CD4-positive, alpha-beta T cell treated with Interleukin-15 for 4 hours (primary cell): ENCODE measurements at places on chromosomes 16 and 17.

DNA sequence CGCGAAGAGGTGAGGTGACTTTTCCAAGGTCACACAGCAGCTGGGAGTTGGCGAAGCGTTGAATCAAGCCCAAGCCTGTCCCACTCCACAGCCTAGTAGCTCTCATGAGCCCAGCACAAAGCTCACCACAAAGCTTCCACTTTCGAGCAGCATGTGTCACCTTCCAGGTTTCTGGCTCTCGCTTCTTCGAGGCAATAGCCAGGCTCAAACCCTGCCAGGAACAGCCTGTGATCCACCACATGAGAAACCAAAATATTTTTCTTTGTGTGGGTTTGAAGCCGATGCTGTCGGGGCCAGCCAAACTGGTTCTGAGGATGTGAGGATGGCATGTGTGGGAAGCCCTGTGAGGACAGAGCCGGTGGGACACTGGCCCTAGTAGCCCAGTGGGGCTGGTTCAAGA is 68.1 kb downstream of the COG7 start:
- DNase-seq = no peak

- DNase-seq = no peak
Observed at GRCh38 chr16:55033225-55034156, 102.8 kb downstream of the IRX5 start.

GRCh38 chr17:64457156-64457555 is 8.2 kb downstream of the MILR1 start:
- DNase-seq = no peak

DNA sequence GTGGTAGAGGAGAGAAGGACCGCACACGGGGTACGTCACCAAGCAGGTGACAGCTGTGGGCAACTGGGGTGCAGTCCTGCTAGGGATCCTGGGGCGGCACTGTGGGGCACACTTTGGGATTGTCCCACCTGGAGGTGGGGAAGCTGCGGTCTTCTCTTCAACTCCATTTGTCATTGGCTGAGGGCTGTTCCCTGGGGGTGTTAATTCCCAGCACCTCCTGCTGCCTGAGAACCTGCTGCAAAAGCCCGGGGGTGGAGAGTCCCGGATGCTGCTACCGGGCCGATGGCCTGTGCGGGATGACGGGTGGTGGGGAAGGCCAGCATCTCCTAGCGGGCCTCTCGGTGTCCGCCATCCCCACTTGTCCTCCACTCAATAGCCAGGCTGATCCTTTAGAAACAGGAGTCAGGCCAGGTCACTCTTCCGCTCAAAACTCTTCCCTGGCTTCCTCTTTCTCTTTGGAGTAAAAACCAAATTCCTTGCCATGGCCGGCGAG is 100.2 kb downstream of the CYLD start:
- no peak for DNase-seq

DNA sequence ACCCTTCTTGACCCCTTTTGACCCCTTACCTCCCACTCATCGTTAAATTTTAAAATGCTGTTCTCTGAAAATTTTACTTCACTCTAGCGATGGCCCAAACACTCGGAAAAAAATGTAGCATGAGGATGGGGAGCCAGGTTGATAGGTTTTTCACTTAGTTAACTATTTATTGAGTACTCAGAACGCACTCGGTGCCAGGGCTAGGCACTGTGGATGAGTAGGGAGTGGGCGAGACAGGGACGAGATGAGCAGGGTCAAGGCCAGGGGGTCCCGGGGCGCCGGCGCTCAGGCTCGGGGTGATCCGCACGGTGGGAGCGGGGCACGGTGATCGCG is 392 bp downstream of the ZSCAN32 start:
- no peak for DNase-seq

DNA sequence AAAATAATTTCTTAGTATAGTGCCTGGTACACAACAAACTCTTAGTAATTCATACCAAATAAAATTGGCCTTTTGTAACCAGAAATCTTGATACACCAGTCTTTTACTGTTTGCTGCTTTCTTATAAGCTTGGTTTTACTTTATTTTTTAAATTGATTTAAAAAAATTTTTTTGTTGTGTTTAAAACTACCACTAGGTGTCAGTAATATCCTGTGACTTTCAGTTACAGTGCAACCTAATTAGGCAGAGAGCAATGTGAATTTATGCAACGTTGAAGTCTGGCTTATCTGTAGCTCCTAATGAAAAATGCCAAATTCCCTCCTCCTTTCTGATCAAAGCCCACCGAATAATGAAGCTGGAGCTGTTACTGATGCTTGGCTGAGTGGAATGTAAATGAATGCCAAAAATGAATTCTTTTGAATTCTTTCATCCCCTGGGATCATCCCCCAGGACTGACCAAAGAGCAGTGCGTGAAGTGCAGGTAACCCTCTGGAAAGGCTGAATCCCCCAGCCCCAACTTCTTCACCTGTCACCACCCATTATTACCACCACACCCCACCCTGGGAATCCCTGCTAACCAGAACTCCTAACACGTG is 3.8 kb downstream of the ERCC4 start:
- DNase-seq = peak; percentile 51

DNA sequence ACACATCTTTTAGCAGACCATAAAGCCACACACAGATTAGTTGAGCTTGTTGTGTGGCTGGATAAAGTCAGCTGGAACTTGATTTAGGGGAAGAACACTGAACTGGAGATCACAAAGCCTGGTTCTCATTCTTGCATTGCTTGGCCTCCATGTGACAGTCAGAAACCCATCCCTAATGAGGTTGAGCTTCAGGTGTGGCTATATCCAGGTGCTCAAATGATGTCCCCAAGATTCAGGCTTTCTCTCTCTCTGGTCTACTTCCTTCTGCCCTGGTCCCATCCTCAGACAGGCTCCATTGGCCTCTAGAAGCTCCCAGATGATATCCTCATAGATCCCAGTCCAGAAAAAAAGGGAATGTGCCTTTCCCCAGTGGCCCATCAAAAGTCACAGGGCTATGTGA is 9.6 kb upstream of the BRD7 start:
- DNase-seq = no peak

DNA sequence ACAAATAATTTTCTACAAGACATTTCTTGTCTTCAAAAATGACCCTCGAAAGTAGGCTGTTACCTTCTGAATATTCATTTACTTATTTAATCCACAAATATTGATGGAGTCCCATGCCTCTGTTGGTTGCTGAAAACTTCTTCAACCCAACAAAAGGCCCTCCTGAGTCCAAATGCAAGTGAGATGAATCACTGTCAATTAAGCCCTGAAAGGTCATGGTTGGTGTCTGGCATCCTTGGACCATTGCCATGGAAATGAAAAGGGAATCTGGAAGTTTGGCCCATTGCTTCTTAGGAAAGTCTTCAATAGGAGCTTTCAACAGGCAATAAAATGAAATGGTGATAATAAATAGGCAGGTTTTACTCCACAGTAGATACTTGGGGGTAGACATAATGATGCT is 364.7 kb upstream of the DYNLRB2 start:
- no peak for DNase-seq

- no peak for DNase-seq
Observed at GRCh38 chr16:69859105-69859989, 91.8 kb upstream of the CLEC18A start.

DNA sequence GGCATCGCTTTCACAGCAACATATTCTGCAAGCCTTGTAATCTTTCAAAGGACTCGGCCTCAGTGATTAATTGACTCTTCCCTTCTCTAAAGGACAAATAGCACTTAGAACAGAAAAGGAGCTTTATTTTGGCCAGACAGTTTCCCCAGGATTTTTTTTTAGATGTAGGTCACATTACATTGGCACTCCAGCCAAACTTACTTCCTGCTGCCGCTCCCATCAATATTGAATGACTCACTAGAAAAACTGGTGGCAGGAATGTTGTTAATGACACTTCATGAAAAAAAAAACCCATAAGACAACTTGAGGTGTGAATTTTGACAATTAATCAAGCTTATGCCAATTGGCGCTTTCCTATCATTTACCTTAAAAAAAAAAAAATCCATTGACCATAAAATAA is 432.6 kb downstream of the TOX3 start:
- no peak for DNase-seq

DNA sequence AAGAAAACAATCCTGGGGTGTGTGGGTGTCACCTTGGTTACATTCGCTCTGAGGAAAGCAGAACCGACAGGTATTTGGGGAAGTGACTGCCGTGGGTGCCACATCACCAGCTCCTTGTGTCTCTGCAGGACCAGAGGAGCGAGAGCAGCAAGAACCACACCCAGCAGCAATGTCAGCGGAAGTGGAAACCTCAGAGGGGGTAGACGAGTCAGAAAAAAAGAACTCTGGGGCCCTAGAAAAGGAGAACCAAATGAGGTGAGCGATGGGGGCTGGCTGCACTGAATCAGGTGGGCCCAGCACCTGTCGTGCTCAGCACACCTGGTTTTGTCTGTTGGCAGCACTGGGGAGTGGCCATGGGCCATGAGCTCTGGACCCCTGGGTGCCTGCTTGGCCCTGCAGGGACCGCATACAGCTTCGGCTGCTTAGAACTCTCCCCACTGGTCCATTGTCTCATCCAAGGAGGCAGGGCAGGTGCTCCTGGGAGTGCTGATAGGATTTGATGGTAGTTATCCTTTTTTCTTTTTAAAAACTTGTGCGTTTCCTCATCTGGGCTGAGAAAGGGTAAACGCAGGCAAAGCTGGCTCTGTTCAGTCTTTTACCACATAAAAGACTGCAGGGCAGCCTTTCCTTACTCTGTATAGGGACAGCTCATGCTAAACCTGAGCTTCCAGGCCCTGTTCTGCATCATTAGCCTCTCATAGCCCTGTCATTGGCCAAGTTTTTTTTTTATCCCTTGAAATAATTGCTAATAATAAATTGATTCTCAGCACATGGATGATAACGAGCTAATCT is 29.4 kb downstream of the HMOX2 start:
- DNase-seq = peak; percentile 87

- DNase-seq = no peak
Observed at GRCh38 chr17:68228817-68229570, 18.8 kb upstream of the AMZ2 start.

DNA sequence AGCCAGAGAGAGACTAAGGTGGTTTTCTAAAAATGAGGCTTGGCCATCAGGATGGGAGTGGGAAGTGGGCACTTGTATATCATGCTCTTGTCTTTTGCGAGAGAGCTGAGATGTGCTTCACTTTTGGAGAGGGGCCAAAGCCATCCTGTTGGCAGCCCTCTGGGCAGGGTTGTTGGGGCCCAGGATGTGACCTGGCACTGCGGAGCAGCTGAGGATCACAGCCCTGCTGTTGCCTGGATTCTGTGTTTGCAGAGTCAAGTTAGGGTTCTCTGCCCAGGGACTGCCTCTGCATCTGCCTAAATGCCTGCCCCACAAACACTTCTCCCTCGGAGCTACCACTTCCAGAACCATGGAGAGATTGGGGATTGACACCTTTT is 71.2 kb downstream of the PLD6 start:
- DNase-seq = no peak

GRCh38 chr16:10889855-10890254 is 12.9 kb downstream of the CIITA start:
- no peak for DNase-seq

DNA sequence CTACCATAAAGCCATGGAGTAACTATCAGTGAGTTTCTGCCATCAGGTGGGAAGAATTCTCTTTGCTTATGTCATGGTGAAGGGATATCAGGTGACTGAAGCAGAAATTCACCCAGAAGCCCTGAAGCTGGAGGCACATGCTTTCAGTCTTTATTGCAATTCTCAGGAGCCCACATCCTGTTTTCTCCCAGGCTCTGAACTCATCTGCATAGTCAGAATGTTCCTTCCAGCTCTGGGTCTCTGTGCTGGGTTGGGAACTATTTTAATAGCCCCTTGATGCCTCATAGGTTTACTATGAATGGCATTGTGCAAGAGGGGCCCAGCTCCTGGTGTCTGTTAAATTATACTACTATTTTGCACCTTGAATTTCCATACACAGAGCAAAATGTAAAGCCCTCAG is 198.4 kb upstream of the SOX9 start:
- DNase-seq = no peak

DNA sequence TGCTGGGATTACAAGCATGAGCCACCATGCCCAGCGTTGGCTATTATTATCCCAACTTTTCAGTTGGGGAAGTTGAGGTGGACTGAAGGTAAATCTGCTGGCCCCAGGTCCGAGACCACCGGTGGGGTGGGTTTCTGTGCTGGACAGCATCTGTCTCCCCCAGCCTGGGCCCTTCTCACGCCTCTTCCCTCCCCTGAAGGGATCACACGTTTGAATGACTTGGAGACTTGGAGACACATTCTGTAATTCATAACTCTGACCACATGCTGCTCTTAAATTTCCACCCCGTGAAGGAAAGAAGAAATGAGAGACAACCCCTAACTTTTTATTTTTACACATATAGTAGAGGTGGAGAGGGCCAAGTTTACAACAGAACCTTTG is 109.8 kb downstream of the MSI2 start:
- DNase-seq = no peak

DNA sequence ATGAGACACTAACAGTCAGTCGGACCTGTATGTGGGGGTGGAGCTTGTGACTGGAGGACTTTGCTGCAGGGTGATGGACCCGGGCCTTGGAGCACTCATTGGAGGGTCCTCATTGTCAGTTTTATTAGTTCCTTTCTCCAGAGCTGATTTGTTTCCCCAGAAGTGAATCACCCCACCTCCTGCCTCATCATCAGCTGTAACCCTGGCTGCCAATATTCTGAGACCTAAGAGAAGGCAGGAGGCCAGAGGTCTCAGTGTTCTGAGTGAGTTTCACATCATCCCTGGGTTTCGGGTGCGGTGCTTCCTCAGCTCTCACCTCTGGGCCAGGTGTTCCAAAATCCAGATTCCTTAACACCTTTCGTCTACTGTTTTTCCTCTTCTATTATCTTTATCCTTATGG is 49.9 kb upstream of the KIFC3 start:
- DNase-seq = no peak
